Body of pancreas (tissue), 4 donors: ENCODE measurements at places on chromosomes 2 and 18.

DNA sequence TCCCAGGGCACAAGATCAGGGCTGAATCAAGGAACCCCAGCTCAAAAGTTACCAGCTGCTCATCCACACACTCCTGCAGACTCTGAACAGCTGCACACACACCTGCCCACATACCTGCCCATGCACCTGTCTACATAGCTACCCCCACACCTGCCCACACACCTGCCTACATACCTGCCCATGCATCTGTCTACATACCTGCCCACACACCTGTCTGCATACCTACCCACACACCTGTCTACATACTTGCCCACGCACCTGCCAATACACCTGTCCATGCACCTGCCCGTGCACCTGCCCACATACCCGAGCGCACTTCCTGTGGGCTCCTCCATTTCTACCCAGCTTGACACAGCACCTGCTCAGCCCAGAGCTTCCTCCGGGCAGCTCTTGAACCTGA is 122.8 kb upstream of the AGAP1 start:
- no peak for DNase-seq

- DNase-seq = no peak
These were observed 5.5 kb downstream of the SYT4 start for GRCh38 chr18:43271593-43272432.

- no peak for DNase-seq
These were observed 46.4 kb upstream of the CYP1B1 start for GRCh38 chr2:38122344-38122743.

- no peak for DNase-seq
These were observed 42.8 kb downstream of the ATOH8 start for GRCh38 chr2:85796341-85797262.

DNA sequence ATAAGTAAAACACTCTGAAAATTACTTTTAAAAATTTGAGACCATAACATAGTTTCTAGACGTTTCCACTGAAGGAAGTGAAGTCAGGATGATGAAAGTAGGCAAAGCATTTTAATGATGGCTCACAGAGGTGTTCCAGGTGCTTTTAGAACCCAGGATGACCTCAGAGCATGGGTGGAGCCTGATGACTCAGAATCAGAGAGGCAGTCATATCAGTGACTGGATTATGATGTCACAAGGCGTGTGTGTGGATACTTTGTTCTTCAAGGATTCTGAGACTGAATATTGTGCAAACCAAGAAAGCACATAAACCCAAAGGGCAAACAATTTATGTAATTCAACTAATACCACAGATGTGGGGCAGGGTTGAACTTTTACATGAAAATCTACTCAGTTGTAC is 208.0 kb upstream of the FBXO11 start:
- peak; percentile 13 for DNase-seq

GRCh38 chr2:5464657-5465056 is 227.5 kb upstream of the SOX11 start:
- no peak for DNase-seq

DNA sequence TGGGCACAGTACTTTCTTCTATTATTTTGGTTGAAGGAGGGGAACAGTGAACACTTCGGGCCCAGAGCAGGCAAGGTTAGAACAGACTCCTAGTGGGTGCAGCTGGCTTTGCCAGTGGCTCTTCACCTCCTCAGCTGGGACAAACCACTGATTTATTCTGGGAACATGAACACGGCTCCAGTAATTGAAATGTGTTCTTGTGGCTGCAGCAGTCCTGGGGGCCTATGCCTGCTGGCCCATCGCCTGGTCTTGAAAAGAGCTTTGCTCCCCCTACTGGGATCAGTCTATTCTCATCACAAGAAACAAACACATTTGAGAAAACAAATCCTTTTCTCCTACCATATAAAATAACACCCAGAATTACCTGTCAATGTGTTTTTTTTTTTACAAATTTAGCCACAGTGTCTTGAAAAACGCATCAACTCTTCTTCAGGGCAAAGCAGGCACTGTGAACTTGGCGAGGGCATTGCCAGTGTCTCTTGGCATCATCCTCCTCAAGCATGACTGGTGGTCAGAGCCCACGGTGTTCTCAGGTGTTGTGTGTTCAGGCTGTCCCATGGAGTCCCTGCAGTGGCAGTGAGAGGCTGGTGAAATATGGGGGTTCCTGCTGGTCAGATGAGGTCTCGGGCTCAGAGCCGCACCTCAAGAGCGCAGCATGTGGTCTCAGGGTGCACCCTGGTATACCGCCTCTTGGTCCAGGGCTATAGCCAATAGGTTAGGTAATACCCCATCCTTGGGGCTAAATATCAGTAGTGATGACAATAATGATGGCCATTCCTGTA is 51.3 kb downstream of the RNF144A start:
- DNase-seq = no peak

DNA sequence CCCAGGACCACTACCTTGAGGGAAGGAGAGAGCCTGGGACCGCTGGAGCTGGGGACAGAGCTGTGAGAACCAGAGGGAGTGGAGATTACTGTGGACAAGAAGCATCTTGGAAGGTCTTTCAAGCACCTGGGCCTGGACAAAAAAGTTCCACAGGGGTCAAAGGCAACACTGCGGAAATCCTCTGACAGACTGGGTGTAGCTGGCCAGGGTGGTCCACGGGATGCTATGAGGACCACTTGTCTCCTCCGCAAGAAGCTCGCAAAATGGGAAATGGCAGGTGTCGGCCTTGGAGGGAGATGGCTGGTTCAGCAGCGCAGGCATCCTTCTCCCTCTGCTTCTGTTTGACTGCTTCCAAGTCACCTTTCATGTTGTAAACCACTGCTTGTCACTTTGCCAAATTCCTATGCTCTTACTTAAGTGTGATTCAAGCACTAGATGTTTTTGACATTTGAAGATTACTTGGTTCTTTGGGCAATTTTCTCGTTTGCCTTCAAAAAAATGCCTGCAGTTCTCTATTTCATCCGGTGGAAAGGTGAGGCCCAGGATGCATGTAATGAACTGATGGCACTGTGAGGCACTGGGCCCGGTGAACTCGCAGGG is 27.7 kb downstream of the KLHL29 start:
- DNase-seq = no peak

GRCh38 chr18:44732599-44732998 is 51.9 kb downstream of the SETBP1 start:
- DNase-seq = peak; percentile 53

GRCh38 chr2:224210286-224211180 is 171.4 kb upstream of the SERPINE2 start:
- no peak for DNase-seq

- DNase-seq = no peak
These were observed 31.0 kb upstream of the TNS1 start for GRCh38 chr2:218033590-218034496.

DNA sequence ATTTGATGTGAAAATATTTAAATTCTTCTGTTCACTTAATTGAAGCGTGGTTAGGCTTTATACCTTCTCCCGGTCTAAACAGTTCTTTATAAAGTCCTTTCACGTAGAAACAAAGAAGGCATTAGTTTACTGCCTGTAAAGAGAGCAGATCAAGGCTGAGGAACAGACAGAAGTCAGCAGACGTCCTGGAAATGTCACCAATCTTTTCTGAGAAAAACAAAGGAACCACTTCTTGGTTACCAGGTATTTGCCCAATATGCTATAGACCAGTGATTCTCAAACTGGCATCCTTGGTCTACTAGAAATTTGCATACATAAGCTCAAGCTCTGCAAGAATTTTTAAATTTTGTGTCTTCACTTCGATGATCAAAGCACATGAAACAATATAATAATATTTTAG is 89.2 kb upstream of the STK17B start:
- DNase-seq = no peak

GRCh38 chr2:114128725-114129124 is 238.8 kb downstream of the ACTR3 start:
- DNase-seq = no peak

- no peak for DNase-seq
These were observed 89.4 kb upstream of the SPTBN1 start for GRCh38 chr2:54366487-54367280.

DNA sequence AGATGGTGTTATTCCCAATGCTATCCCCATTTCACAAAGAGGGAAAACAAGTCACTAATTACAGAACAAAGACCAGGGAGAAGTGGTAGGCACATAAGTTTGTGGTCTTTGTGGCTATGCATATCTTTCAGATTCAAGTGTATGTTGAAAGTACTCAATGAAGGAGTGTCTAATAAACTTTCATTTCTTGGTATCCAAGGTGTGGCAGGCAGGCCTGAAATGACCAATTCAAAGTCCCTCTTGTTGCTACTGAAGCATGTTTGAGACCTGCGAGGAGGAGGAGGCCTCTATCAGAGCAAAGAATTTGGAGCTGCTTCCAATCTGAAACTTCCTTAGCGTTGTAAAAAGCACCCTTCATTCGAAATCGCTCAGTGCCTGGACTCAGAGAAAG is 60.9 kb upstream of the KLF7 start:
- no peak for DNase-seq

DNA sequence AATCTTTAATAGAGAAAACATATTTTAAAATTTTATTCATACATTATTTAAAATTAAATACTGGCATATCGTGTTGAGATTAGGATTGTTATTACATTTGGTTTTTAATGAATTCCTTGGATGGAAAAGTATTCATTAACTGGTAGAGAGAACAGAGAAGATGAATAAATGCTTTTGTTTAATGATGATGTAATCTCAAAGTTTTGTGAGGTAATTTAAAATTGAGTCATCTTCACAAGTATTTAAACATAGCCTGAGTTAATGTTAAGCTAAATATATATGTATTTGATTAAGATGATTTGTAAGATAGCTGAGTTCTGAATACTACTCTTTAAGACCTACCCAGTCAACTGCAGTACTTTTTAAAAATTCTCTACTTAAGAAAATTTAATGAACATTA is 713.4 kb upstream of the VRK2 start:
- DNase-seq = no peak

- DNase-seq = no peak
These were observed 170.0 kb downstream of the LTBP1 start for GRCh38 chr2:33116799-33117198.

- DNase-seq = no peak
These were observed 814.1 kb upstream of the SALL3 start for GRCh38 chr18:78165525-78165924.

DNA sequence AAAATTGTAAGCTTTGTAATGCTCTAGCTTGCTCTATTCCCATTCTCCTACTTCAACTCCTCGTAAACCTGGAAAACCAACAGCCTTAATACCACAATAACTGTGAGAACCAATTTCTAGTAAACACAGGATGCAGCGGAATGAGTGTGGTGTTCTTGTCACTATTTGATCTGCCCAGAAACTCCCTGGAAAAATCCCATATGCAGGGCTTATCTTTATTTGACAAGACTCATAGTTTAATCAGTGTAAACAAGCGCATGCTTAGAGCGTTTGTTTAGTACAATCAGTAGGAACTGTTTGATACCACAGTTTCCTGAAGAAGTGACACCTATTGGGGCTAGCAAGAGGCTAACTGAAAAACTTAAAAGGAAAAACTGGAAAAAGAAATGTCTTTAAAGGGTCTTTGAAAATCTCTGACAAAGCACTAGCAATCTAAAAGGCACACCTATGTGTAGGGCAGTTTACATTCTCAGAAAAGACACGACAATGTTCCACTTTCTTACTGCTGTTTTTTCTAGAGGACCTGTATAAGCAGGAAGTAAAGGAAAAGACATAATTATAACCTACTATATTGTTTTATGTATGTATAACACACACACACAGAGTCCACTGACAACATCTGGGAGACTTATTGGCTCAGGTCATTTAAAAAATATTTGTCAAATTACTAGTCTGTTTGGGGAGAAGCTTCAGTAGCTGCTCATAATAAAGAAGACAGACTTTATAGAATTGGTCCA is 241.4 kb upstream of the KLHL14 start:
- no peak for DNase-seq

DNA sequence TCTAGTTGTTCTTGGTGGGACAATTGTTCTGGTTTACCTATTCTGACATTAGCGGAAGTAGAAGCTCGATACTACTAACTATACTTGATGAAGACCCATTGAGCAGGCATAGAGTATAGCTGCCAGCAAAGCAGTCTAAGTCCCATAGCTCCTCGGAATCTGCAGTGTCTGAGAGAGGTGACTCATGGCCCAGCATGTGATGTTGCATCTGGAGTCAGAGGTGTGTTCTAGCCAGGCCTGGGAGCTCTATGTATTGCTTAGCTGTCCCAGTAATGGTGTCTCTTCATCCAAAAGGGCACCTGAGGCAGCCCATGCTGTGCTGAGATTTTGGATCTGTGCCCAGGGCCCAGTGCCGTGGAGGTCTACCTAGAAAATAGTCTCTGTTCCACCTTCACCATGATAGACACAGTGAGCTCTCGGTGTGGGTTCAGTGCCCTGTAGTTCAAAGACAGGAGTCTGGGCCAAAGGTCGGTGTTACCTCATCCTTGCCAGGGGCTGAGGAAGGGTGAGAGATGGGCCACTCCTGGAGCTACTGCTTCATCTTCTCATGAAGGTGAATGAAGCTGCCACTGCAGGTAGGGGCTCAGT is 47.3 kb downstream of the MEX3C start:
- DNase-seq = no peak
